T-helper 1 cell treated with Interleukin-12 subunit alpha and Interleukin-12 subunit beta and Interleukin-4 antibody, amounts not matched to agents 30 ng/mL and 1 ng/mL, for 36 hours (primary cell): ENCODE measurements at places on chromosomes 2 and 18. TPM values are rescaled to one million over a fixed set of nuclear protein-coding genes. Genes with fewer than 3 reads are reported as not detected.

STK39 gene
- 33.4 and 34.1 TPM in 2 replicates for total RNA-seq

SCG2 gene
- total RNA-seq: not detected in 2 replicates

GAREM2 gene
- total RNA-seq: 4.6 and 6.1 TPM in 2 replicates

LRP1B gene
- total RNA-seq: not detected in 2 replicates
